Endodermal cell (in vitro differentiated cells): ENCODE measurements at places on chromosomes 5 and 9. TPM values are rescaled to one million over a fixed set of nuclear protein-coding genes. Genes with fewer than 3 reads are reported as not detected.

DNA sequence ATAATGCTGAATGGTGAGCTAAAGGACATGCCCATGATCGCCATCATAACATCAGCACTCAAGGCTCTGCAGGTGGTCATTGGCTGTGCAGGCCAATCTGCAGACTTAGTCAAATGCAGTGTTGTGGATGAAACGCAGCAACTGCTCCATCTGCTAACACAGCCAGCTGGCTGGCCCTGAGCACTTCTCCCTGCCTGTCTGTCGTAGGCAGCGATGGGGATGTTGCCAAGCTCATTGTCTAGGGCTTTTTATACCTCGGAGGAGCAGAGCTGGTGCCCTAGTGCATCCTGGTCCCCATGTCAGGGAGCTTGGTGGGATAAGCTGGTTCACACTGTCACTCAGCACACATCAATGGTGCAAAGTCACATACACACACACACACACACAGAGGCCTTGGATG, 189.4 kb downstream of the TENT4A start:
- no peaks in the 10 kb centered on the region for H3K4me1 ChIP-seq
- no peaks in the 10 kb centered on the region for H3K27me3 ChIP-seq
- H3K4me3 ChIP-seq: no peak overlapping the region
- no peaks in the 10 kb centered on the region for H3K36me3 ChIP-seq
- no peak overlapping the region for H3K27ac ChIP-seq

GRCh38 chr5:119743927-119744326, 114.6 kb downstream of the FAM170A start:
- H3K4me3 ChIP-seq: no peak overlapping the region
- no peaks in the 10 kb centered on the region for H3K4me1 ChIP-seq
- no peaks in the 10 kb centered on the region for H3K36me3 ChIP-seq
- no peak overlapping the region for H3K27ac ChIP-seq

GRCh38 chr9:131335368-131335755, 45.8 kb downstream of the PLPP7 start:
- H3K36me3 ChIP-seq: no peaks in the 10 kb centered on the region
- H3K4me3 ChIP-seq: no peak overlapping the region
- no peaks in the 10 kb centered on the region for H3K27me3 ChIP-seq
- H3K27ac ChIP-seq: no peak overlapping the region
- H3K4me1 ChIP-seq: peaks cover 6% of the 10 kb centered on the region

DNA sequence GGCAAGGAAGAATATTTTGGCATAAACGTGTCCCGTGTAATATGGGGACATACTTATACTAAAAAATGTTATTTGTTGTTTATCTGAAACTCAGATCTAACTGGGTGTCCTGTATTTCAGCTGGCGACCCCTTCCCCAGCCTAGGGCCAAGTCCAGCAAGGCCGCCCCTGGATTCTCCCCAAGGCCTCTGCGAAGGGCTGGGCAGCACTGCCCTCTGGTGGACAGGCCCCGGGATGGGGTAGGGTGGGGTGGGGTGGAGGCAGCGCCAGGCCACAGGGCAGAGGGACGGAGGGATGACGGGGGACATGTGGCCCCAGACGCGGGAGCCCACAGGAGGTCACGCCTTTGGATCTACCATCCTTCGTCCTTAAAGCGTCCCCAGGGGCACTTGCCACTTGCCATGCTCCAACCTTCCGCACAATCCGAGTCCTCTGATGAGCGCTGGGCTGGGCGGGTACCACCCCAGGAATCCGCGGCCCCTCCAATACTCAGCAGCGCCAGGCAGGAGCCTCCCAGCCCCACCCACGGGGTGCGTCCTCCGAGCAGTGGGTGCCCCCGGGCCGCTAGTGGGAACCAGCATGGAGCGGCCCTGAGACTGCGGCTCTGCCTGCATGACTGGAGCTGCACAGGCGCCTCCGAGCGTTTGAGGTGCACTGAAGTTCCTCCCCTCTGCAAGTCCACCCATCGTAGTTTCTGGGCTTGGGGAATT, 7.1 kb upstream of the AGPAT2 start:
- H3K36me3 ChIP-seq: no peaks in the 10 kb centered on the region
- no peaks in the 10 kb centered on the region for H3K27me3 ChIP-seq
- no peak overlapping the region for H3K4me3 ChIP-seq
- no peak overlapping the region for H3K27ac ChIP-seq

GRCh38 chr5:155270725-155271124, 257.2 kb downstream of the KIF4B start:
- H3K4me1 ChIP-seq: peaks cover 13% of the 10 kb centered on the region
- H3K4me3 ChIP-seq: no peak overlapping the region
- no peaks in the 10 kb centered on the region for H3K27me3 ChIP-seq
- DNase-seq: no peak
- H3K36me3 ChIP-seq: no peaks in the 10 kb centered on the region
- H3K27ac ChIP-seq: no peak overlapping the region

DNA sequence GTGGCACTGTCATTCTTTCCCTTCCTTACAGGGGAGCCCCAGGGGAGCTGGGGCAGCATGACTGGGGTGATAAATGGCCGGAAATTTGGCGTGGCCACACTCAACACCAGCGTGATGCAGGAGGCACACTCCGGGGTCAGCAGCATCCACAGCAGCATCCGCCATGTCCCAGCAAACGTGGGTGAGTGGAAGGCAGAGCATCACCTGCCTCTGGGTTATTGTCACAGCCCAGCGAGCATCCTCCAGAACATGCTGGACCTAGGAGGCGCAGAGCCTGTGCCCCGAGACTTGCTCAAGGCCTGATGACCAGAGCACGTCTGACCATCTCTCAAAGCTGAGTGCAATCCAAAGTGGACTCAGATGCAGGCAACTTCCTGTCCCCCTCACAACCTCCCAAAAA, 22.2 kb upstream of the ASS1 start:
- no peaks in the 10 kb centered on the region for H3K36me3 ChIP-seq
- peaks cover 5% of the 10 kb centered on the region for H3K27me3 ChIP-seq
- DNase-seq: no peak
- no peak overlapping the region for H3K4me3 ChIP-seq
- H3K27ac ChIP-seq: no peak overlapping the region
- no peaks in the 10 kb centered on the region for H3K4me1 ChIP-seq

GRCh38 chr9:131012396-131012917, 3.5 kb downstream of the LAMC3 start:
- peak; percentile 73 for DNase-seq
- peak overlapping the region; percentile 41 for H3K27ac ChIP-seq
- peaks cover 10% of the 10 kb centered on the region for H3K27me3 ChIP-seq
- peaks cover 6% of the 10 kb centered on the region for H3K4me1 ChIP-seq
- no peaks in the 10 kb centered on the region for H3K36me3 ChIP-seq

- H3K4me1 ChIP-seq: peaks cover 8% of the 10 kb centered on the region
- no peak overlapping the region for H3K4me3 ChIP-seq
- H3K27me3 ChIP-seq: no peaks in the 10 kb centered on the region
- no peak overlapping the region for H3K27ac ChIP-seq
Measured at GRCh38 chr5:157911568-157911967, 52.6 kb upstream of the CLINT1 start.

- DNase-seq: no peak
- no peaks in the 10 kb centered on the region for H3K4me1 ChIP-seq
- H3K27ac ChIP-seq: no peak overlapping the region
- no peak overlapping the region for H3K4me3 ChIP-seq
- no peaks in the 10 kb centered on the region for H3K36me3 ChIP-seq
- H3K27me3 ChIP-seq: no peaks in the 10 kb centered on the region
Measured at GRCh38 chr9:101639785-101640665, 45.3 kb upstream of the PPP3R2 start.

GRCh38 chr5:19767987-19768386, 220.0 kb downstream of the CDH18 start:
- H3K27ac ChIP-seq: no peak overlapping the region
- no peak overlapping the region for H3K4me3 ChIP-seq
- DNase-seq: no peak
- H3K4me1 ChIP-seq: peaks cover 8% of the 10 kb centered on the region

DNA sequence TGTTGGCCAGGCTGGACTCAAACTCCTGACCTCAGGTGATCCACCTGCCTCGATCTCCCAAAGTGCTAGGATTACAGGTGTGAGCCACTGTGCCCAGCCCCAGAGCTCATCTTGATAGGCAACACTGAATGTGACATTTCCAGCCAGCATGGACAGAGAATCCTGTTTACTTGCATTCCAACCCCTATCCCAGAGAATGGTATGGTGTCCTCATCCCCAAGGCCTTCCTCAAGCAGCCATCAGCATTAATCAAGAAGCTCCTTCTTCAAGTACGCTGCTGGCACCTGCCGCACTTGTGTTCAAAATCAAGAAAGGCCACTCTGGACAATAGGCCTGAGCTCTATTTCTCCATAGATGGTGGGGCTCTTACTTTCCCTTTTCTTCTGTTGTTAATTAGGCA, 40.2 kb downstream of the STARD4 start:
- no peak for DNase-seq
- H3K4me3 ChIP-seq: no peak overlapping the region
- no peaks in the 10 kb centered on the region for H3K36me3 ChIP-seq
- H3K27ac ChIP-seq: no peak overlapping the region
- H3K4me1 ChIP-seq: no peaks in the 10 kb centered on the region
- H3K27me3 ChIP-seq: no peaks in the 10 kb centered on the region

DNA sequence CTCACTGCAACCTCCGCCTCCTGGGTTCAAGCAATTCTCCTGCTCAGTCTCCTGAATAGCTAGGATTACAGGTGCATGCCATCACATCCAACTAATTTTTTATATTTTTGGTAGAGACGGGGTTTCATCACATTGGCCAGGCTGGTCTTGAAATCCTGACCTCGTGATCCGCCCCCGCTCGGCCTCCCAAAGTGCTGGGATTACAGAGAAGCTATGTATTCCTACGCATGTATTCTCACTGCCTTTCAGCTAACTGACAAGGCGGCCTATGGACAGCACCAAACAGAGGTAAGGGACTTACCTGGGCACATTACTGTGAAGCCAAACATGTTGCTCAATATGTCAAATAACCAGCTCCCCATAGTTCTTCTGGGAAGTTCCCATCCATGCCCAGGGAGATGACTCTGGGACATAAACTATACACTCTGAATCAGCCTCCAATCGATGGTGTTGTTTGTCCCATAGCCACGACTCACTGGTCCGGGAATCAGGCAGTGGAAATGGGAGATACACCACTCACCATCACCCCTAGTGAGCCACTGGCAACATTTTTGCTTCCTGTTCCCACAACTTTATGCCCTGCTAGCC, 114.6 kb downstream of the SYK start:
- DNase-seq: no peak
- H3K27me3 ChIP-seq: no peaks in the 10 kb centered on the region
- no peak overlapping the region for H3K27ac ChIP-seq
- no peaks in the 10 kb centered on the region for H3K36me3 ChIP-seq
- peaks cover 3% of the 10 kb centered on the region for H3K4me1 ChIP-seq

DNA sequence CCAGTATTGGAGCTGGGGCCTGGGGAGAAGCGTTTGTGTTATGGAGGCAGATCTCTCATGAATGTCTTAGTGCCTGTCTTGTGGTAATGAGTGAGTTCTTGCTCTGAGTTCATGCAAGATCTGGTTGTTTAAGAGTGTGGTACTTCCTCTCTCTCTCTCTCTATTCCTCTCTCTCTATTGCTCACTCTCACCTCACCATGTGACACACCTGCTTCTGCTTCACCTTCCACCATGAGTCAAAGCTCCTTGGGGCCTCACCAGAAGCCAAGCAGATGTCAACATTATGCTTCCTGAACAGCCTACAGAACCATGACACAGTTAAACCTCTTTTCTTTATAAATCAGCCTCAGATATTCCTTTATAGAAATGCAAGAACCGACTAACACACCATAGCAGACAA, 242.7 kb upstream of the ADRA1B start:
- no peak overlapping the region for H3K27ac ChIP-seq
- no peaks in the 10 kb centered on the region for H3K36me3 ChIP-seq
- no peak for DNase-seq
- no peak overlapping the region for H3K4me3 ChIP-seq

DNA sequence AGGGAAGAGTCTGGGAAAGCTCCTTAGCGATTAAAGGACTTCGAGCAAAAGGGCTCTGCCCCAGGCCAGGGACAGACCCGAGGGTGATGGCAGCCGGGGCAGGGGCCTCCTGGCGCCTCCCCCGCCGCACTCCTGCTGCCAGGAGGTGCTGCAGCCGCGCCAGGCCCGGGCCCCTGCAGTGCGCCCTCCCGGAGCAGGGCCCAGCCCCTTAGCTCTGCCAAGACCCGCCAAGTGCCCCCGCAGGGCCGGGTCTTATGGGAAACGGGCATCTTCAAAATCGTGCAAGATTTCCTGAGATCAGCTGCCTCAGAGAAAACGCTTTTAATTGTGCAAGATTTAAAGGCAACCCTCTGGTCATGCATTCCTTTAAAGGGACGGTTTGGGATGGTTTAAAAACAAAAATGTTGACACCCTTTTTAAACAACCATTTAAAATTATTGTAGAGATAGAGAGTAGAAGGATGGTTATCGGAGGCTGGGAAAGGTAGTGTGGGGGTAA, 52.4 kb downstream of the CDC14B start:
- peaks cover 3% of the 10 kb centered on the region for H3K4me1 ChIP-seq
- H3K36me3 ChIP-seq: peaks cover 2% of the 10 kb centered on the region
- H3K27ac ChIP-seq: no peak overlapping the region
- DNase-seq: no peak
- peak overlapping the region; percentile 84 for H3K4me3 ChIP-seq

DNA sequence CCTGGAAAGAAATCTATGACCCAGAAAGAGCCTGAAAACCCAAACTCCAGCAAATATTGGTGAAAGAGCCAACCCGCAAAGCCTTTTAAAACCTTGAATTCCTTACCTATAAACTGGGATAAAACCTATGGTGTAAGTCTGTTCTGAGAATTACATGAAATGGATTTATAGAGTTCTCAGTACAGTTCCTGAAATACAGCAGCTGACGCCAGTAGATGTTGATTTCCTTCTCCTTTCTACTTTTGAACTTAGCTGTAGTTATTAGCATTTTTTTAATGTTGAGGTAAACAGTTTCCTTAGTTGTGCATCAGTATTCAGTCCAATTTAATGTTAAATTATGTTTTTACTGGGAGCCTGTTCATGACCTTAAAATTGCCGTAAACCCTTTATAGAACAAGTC, 3.7 kb downstream of the SPIN1 start:
- H3K4me1 ChIP-seq: no peaks in the 10 kb centered on the region
- H3K27ac ChIP-seq: no peak overlapping the region
- no peaks in the 10 kb centered on the region for H3K27me3 ChIP-seq
- H3K4me3 ChIP-seq: no peak overlapping the region

- DNase-seq: no peak
- no peak overlapping the region for H3K27ac ChIP-seq
- no peaks in the 10 kb centered on the region for H3K36me3 ChIP-seq
- H3K4me1 ChIP-seq: no peaks in the 10 kb centered on the region
- H3K4me3 ChIP-seq: no peak overlapping the region
Measured at GRCh38 chr5:164472165-164472564, 966.7 kb downstream of the MAT2B start.

GRCh38 chr9:72349240-72349639, 15.8 kb downstream of the ZFAND5 start:
- H3K4me3 ChIP-seq: no peak overlapping the region
- H3K27me3 ChIP-seq: peaks cover 28% of the 10 kb centered on the region
- H3K27ac ChIP-seq: no peak overlapping the region
- no peaks in the 10 kb centered on the region for H3K4me1 ChIP-seq
- peaks cover 8% of the 10 kb centered on the region for H3K36me3 ChIP-seq

FCN2 gene
- total RNA-seq: not detected in 3 replicates

ANKRD34B gene
- total RNA-seq: 0.09 to 0.49 TPM (median 0.42 TPM) in 3 replicates

KCNN2 gene
- 4.7 and 6.2 TPM in 2 replicates for total RNA-seq

NR4A3 gene
- total RNA-seq: 0.37 and 0.52 TPM in 2 replicates

GMCL2 gene
- total RNA-seq: not detected in 3 replicates
